Smooth muscle cell of trachea (primary cell): ENCODE measurements at places on chromosomes 12 and 14. TPM values are rescaled to one million over a fixed set of nuclear protein-coding genes. Genes with fewer than 3 reads are reported as not detected.

SETD1B gene
- total RNA-seq = 5.1 and 7.4 TPM in 2 replicates

DACT1 gene
- total RNA-seq = 6.4 and 14.6 TPM in 2 replicates

KIF5A gene
- total RNA-seq = 0.44 and 0.66 TPM in 2 replicates

GLIPR1L1 gene
- 1.0 TPM in 1 of 2 replicates, not detected in the other for total RNA-seq

ZC3H10 gene
- 4.4 and 5.6 TPM in 2 replicates for total RNA-seq

TROAP gene
- total RNA-seq = 0.99 and 11.9 TPM in 2 replicates

TEAD4 gene
- 5.7 and 8.8 TPM in 2 replicates for total RNA-seq

RHOJ gene
- 1.9 and 2.0 TPM in 2 replicates for total RNA-seq

RABGGTA gene
- total RNA-seq = 23.3 and 31.6 TPM in 2 replicates

RASSF8 gene
- total RNA-seq = 50.2 and 54.9 TPM in 2 replicates

FGF23 gene
- total RNA-seq = not detected in 2 replicates

FAM234B gene
- total RNA-seq = 8.3 and 10.8 TPM in 2 replicates

C12orf56 gene
- total RNA-seq = 1.9 and 2.0 TPM in 2 replicates

CLEC2A gene
- total RNA-seq = not detected in 2 replicates
